T1000 (cell line): ENCODE measurements at places on chromosomes 12 and 14.

GRCh38 chr14:96893966-96894622 is 96.9 kb downstream of the VRK1 start:
- DNase-seq: no peak

GRCh38 chr12:120761519-120761934 is 35.9 kb downstream of the ACADS start:
- no peak for DNase-seq

- DNase-seq: no peak
These were observed 251.9 kb upstream of the PRKD1 start for GRCh38 chr14:30179381-30180130.

GRCh38 chr14:104419865-104420505 is 159.6 kb upstream of the C14orf180 start:
- DNase-seq: no peak

GRCh38 chr12:48788854-48789775 is at the start of gene ADCY6:
Gene ADCY6 (minus strand): TSS chr12:48789089. CDS start chr12:48783434, 5,655 bp downstream.
- DNase-seq: no peak

DNA sequence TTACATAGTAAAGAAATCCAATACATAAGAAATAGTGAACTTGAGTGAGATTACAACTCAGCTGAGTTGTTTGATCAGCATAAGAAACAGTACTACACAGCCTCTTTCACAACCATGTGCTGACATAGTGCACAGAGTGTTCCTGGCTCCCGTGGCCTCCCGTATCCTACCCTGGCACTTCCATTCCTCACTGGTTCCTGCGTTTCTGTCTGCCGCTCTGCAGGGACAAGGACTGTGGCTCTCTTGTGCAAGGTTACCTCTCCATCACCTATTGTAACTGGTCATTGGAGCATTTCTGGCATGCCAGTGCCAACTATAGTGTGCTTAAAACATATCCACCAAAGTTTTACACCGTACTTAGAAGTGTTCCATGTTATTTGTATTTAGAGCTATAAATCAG is 46.3 kb upstream of the PCED1B start:
- DNase-seq: no peak

DNA sequence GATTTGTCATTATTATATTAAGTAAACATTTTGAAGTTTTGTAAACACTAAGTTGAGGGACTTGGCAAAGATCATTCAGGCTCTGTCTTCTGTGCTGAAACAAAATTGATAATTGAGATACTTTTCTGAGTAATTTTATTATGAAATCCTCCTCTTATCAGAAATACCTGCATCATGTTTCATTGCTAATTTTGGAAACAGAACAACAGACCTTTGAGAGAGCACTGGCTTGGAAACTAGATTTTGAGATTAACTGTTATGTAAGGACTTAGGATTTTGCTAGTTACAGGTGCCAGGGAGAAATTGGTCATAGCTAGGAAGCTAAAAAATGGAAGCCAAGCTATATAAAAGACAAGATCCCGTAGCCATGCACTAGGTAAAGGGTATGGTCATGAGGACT is 201.7 kb upstream of the DCN start:
- no peak for DNase-seq

DNA sequence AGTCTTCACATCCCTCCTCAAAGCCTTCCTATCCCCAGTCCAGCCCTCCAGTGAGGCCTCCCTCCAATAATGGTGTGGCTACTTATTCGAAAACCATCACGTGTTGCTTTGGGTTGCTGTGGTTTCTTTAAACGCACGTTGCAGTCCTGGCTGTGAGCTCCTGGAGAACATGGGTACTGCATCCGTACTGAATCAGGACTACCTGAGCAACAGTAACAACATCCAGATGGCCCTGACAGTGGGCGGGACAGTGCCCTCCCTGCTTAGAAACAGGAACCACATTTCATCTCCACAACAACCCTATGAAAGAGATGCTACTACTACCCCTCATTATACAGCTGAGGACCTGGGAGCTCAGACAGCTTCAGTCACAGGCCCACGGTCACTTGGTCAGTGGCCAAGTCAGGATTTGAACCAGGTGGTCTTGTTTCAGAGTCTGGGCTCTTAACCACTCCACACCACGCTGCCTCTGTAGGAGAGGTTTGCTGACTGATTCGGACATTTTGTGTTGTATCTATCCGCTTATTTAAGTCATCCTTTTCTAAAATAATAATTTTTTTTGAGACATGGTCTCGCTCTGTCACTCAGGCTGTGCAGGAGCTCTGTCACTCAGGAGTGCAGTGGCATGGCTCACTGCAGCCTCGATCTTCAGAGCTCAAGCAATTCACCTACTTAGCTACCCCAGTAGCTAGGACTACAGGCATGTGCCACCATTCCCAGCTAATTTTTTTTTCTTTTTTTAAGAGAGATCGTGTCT is 104.8 kb downstream of the DPF3 start:
- DNase-seq: no peak

- DNase-seq: no peak
These were observed at the start of gene NRIP2 for GRCh38 chr12:2834581-2835491. Gene NRIP2 (minus strand): TSS chr12:2835035. CDS start chr12:2834983, 52 bp downstream.

GRCh38 chr14:71824816-71825215 is 107.4 kb upstream of the RGS6 start:
- no peak for DNase-seq

DNA sequence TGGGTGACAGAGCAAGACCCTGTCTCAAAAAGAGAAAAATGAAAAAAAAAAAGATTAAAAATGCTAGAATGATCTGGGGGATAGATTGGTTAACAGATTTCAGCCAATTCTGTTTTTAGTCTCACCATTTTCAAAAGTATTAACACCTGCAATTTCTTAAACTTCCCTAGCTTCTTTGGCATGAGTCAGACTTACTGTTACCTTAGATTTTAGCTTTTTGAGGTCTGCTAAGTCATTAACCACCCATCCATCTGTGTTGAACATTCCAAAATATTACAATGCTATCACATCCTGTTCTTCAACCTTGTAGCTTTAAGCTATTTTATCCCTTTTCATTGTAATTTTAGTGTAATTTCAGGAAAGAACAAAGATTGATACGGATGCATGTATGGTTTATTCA is 59.3 kb downstream of the PPP1R13B start:
- DNase-seq: no peak

- DNase-seq: no peak
These were observed 249.3 kb upstream of the RTL1 start for GRCh38 chr14:101152855-101153254.

DNA sequence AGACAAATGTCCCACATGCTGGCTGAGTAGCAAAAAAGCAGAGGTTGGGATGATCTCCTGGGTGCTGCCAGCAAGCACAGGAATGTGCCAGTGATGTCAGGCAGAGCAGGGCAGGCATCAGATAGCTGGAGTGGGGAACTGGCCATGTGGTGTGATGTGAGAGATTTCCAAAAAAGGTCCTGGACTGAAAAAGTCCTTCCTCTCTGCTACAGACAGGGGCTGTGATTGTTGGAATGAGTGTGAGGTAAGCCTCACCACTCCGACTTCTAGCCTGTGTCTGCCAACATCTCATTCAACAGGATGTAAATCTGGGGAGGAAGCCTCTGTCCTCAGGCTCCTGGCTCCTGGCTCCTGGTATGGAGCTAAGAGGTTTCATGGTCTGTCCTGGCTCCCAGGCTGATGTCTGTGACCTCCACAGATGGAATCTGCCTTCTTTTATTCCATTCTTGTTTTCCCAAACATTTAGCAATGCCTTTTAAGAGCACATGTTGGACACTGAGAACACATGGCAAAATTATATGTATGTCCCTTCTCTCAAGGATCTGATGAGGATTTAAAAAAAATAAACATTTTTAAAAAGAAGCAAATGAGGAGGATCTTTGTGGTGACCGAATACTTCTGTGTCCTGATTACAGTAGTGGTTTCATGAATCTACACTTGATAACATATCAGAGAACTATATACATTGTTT is 50.1 kb upstream of the STK38L start:
- no peak for DNase-seq

- peak; percentile 87 for DNase-seq
These were observed 179.0 kb upstream of the RGS6 start for GRCh38 chr14:71753126-71753830.

- DNase-seq: no peak
These were observed 47.0 kb downstream of the VCPKMT start for GRCh38 chr14:50069325-50069724.

GRCh38 chr12:116525418-116526001 is 33.7 kb upstream of the MAP1LC3B2 start:
- peak; percentile 75 for DNase-seq

DNA sequence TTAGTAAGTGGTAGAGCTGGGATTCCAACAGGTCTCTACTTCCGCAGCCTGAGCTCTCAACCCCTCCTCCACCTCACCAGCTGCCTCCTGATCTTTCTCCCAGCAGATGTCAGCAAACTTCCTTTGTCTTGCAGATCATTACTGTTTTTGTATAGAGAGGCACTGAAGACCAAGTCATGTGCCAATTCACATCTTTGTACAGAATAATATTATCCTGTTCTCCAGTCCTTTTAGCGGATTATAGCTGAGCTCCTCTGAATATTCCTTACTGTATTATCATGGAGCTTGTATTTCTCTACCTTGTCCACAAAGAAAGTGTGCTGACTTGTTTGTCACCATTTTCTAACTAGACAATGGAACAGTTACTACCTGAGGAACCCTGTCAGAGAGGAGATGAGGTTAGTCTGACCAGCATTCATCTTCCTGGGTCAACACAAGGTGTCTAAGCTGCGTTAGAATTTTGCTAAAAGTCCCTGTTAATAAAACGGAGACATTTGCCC is 142.3 kb upstream of the ARHGAP5 start:
- no peak for DNase-seq

GRCh38 chr14:93824518-93825234 is 36.4 kb upstream of the PRIMA1 start:
- DNase-seq: no peak

- DNase-seq: no peak
These were observed 34.3 kb upstream of the CHST11 start for GRCh38 chr12:104422441-104422840.

DNA sequence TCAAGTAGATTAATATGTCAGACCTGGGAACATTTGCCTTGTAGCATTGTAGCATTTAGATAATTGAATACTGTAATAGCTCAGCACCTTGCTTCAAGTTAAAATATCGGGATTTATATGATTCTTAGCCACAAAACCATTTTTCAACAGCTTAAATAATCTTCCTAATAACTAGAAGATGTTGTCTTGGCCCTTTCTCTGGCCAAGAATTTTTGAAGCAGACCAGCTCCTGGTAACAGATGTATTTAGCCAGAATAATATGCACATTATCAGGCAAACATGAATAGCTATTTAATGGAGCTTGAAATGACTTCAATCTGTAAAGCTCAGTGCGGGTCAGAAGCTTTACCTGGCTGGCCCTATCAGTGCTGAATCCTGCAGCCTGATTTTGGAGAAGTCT is 913.1 kb downstream of the AACS start:
- no peak for DNase-seq

GRCh38 chr14:34172550-34173368 is 221.9 kb upstream of the EGLN3 start:
- no peak for DNase-seq

GRCh38 chr12:115943310-115943629 is 334.2 kb downstream of the MED13L start:
- DNase-seq: no peak

DNA sequence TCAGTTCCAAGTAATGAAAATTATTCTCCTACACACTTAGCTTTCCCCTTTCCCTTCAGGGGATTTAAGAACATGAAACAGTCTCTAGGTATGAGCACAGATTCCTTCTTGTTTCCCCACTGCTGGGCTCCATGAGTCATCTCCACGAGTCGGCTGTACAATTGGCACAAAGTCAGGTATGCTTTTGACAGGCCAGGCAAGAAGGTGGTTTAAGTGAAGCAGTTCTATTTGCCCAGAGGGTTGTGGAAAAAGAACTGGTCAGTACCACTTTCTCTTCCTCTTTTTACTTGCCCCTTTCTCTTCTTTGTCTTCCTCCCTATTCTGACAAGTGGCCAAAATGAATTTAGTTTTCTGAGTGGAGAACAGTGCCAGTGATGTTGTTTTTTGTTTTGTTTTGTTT is 16.3 kb downstream of the DYNC1H1 start:
- DNase-seq: peak; percentile 74
